ENCODE measurements at places on chromosomes 3 and 15.

- H3K27ac ChIP-seq = no peak overlapping the region
- H3K36me3 ChIP-seq = no peaks in the 10 kb centered on the region
- no peak overlapping the region for H3K4me3 ChIP-seq
- DNase-seq = peak; percentile 34
- H3K27me3 ChIP-seq = no peaks in the 10 kb centered on the region
Measured at GRCh38 chr15:48149858-48150257, 28.2 kb downstream of the MYEF2 start.

DNA sequence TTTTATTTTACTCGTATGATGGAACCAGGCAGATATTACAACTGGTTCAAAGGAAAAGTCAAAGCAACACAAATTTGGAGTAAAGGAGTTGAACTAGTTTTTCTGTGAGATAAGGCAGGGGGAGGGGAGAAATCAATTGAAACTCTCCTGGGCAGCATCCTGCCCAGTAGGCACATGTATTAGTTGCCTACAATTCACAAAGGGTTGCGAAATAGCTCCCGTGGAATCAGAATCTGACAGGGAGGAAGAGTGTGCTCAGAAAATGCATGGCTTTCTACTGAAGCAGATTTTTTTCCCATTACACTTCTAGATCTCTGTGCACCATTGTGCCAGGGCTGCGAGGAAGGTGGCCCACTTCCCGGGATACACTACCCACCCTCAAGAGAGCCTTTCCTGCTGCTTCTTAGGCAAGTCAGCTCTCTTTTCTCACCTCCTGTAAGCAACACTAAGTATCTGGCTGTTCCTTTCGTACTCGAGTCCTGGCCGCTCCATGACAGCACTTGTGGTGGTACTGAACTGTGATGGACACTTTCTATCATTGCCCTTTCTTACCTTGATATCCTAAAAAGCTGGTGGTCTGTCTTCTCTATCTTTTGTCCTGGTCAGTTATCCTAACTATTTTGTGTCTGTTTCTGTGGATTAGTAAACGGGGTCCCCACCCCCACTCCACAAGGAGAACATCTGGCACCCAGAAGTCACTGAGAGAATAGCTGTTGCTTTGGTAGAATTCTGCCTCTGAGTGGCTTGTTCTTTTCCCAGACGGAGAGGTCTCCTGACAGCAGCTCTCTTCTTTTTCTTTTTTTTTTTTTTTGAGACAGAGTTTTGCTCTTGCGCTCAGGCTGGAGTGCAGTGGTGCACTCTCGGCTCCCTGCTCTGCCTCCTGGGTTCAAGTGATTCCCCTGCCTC is 74.8 kb downstream of the RPL39L start:
- H3K27ac ChIP-seq = no peak overlapping the region
- peak; percentile 49 for DNase-seq

- peak; percentile 24 for DNase-seq
- no peak overlapping the region for H3K4me3 ChIP-seq
- no peak overlapping the region for H3K27ac ChIP-seq
- H3K4me1 ChIP-seq = peaks cover 35% of the 10 kb centered on the region
- no peaks in the 10 kb centered on the region for H3K27me3 ChIP-seq
- no peaks in the 10 kb centered on the region for H3K36me3 ChIP-seq
Measured at GRCh38 chr15:39153716-39154115, 427.2 kb upstream of the THBS1 start.

DNA sequence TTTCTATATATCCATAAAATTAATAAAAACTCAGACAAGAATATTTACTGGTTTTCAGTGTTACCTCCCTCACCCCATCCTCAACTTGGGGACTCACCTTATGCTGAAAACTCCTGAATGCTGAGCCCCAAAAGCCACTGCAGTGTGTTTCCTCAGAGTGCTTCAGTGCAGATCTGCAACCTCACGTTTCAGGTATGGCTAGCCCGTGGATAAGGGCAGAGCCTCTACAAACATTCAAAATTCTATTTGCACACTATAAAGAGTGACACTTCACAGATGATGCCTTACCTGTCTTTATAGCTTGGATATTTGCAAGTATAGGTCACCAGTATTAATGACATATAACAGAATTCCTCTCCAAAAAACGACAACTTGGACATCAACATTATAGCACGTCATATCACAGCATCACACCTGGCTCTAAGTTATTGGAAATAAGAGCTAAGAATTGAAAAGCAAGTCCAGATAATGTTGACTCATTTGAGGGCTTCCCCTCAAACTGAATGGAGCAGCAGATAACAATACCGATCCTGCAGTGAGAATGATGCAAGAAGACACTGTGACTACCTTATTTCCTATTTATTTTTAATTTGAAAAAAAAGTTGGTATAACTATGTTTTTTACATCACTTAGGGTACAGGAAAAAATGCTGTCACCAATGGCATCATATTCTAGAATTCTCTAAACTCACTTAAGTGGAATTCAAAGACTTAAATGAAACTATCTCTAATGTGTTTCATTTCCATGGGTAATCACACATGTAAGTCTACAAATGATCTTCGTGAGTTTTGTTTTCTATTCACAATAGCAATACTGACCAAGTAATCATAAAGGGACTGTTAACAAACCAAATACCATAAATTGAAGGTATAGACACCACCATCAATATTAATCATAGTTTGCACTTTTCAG is 40.7 kb upstream of the RSL24D1 start:
- H3K4me3 ChIP-seq = no peak overlapping the region
- H3K36me3 ChIP-seq = no peaks in the 10 kb centered on the region
- no peak for DNase-seq
- no peak overlapping the region for H3K27ac ChIP-seq
- H3K27me3 ChIP-seq = no peaks in the 10 kb centered on the region

DNA sequence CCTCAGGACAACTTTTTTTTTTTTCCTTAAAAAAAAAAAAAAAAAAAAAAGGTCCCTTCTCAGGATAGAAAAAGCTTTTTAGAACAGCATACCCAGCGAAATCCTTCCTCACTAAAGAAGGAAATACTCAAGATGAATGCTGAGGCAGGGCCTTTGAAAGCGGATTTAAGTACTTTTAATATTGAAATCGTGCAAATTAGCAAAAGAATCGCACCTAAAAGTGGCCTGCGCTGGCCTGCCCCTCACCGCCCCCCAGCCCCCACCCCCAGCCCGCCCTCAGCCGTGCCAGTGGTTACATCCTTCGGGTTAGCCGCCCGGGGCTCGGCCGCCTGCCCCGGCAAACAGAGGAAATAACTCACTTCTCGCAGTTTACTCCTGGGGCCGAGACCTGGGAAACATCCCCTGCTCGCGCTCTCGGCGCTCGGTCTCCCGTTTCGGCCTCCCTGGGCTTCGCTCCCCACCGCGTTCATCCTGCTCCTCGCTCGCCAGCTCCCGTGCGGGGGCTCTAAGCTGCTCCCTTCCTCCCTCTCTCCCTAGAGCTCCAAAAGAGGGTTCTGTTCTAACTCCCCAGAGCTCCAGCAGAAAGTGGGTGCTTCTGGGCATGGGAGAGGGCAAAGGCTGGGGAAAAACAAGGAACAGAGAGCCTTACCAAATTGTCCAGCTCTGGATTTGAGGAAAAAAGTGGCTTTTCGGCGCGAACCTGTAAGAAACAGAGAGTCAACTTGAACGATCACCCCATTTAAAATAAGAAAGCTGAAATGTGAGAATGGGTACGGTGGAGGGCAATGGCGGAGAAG is 5.2 kb downstream of the MEIS2 start:
- H3K4me1 ChIP-seq = peaks cover 44% of the 10 kb centered on the region
- H3K27ac ChIP-seq = peak overlapping the region; percentile 71
- H3K27me3 ChIP-seq = no peaks in the 10 kb centered on the region
- H3K36me3 ChIP-seq = peaks cover 32% of the 10 kb centered on the region
- peak overlapping the region; percentile 95 for H3K4me3 ChIP-seq
- DNase-seq = no peak

- H3K27me3 ChIP-seq = no peaks in the 10 kb centered on the region
- no peak for DNase-seq
- no peaks in the 10 kb centered on the region for H3K4me1 ChIP-seq
- H3K36me3 ChIP-seq = no peaks in the 10 kb centered on the region
- H3K27ac ChIP-seq = no peak overlapping the region
- no peak overlapping the region for H3K4me3 ChIP-seq
Measured at GRCh38 chr3:134298249-134298648, 47.6 kb upstream of the RYK start.

DNA sequence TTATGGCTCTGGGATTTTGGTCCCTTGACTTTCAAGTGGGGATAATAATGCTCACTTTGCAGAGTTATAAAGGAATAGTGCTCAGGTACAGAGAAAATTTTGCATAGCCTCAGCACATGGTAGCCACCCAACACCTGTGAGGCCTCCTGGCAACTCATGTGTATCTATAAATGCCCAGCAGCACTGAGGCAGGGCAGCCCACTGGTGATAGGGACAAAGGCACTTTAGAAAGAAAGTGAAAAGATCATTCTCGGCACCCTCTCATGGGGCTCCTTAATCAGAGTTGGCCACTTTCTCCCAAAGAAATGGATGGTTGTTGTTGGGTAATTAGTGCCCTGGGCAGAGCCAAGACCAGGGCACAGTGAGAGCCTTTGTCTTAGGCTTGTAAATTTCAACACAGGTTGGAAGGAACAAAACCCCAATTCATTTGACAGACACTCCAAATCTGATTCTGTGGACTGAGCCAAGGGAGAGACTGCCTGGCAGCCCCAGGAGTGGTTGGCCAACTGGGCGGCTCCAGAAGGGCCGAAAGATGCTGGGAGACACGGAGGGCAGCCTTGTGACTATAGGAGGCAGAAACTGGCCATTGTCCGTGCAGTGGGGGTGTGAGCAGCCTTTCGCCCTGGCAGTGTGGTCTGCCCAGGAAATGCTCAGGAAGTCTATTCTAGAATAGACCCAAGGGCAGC is 213.2 kb upstream of the RGMA start:
- no peaks in the 10 kb centered on the region for H3K4me1 ChIP-seq
- H3K4me3 ChIP-seq = no peak overlapping the region
- no peak for DNase-seq
- H3K27me3 ChIP-seq = no peaks in the 10 kb centered on the region
- H3K27ac ChIP-seq = no peak overlapping the region

DNA sequence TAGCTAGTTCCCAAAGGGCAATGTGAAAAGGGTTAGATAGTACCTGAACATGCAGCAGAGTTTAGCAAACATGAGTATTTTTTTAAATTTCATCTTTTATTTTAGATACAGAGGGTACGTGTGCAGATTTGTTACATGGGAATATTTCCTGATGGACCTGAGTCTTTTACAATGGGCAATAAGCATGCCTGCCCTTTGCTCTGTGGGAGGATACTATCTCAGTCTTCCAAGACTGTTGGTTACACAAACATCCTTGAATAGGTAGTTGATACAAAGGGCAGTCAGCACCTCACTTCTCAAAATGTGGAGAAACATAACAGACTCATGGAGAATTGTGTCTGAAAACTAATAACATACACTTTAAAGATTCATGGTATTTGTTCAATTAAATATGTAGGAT is 103.3 kb downstream of the GOLIM4 start:
- H3K27me3 ChIP-seq = peaks cover 12% of the 10 kb centered on the region
- H3K36me3 ChIP-seq = no peaks in the 10 kb centered on the region
- no peaks in the 10 kb centered on the region for H3K4me1 ChIP-seq
- H3K27ac ChIP-seq = no peak overlapping the region
- DNase-seq = no peak

GRCh38 chr3:141237701-141238521 is 6.3 kb downstream of the PXYLP1 start:
- H3K27ac ChIP-seq = no peak overlapping the region
- H3K36me3 ChIP-seq = no peaks in the 10 kb centered on the region
- no peaks in the 10 kb centered on the region for H3K27me3 ChIP-seq
- DNase-seq = no peak
- H3K4me3 ChIP-seq = no peak overlapping the region

DNA sequence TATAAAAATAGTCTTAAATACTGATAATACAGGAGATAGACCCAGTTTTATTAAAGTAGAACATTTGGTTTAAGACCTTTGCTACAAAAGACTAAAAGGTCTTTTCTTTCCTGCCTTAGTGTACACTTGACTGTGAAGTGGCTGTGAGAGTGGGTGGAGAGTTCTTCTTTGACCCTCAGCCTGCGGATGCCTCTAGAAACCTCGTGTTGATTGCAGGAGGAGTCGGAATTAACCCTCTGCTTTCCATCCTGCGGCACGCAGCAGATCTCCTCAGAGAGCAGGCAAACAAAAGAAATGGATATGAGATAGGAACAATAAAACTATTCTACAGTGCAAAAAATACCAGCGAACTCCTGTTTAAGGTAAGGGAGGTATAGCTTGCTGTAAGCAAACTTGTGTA is 36.5 kb downstream of the OXNAD1 start:
- H3K4me1 ChIP-seq = no peaks in the 10 kb centered on the region
- no peak for DNase-seq
- no peak overlapping the region for H3K27ac ChIP-seq
- H3K27me3 ChIP-seq = no peaks in the 10 kb centered on the region
- H3K4me3 ChIP-seq = no peak overlapping the region

- DNase-seq = no peak
- no peaks in the 10 kb centered on the region for H3K27me3 ChIP-seq
- H3K4me1 ChIP-seq = peaks cover 20% of the 10 kb centered on the region
Measured at GRCh38 chr15:89097313-89097712, 9.1 kb downstream of the ABHD2 start.
